ENCODE measurements at places on chromosomes 6 and 20.

DNA sequence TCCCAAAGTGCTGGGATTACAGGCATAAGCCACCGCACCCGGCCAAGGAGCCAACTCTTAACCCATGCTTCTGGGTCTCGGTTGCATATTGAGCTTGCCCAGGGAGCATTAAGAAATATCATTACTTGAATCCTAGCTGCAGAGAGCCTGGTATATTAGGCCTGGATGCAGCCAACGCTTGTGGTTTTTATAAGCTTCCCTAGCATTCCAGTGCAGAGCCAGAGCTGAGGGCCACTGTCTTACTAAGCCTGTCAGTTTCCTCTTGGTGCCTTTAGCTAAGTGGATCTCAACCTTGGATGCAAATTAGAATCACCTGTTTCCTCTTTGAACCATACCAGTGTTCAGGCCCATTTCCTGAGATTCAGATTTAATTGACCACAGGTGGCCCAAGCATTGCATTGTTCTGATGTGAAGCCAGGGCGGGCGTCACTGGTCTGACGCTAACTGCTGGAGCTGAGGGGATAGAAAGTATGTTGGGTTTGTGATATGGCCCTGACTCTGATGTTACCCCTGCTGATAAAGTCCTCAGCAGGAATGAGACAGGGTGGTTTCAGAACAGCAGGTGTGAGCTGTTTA, 76.3 kb downstream of the BTBD3 start:
- no peak for DNase-seq

DNA sequence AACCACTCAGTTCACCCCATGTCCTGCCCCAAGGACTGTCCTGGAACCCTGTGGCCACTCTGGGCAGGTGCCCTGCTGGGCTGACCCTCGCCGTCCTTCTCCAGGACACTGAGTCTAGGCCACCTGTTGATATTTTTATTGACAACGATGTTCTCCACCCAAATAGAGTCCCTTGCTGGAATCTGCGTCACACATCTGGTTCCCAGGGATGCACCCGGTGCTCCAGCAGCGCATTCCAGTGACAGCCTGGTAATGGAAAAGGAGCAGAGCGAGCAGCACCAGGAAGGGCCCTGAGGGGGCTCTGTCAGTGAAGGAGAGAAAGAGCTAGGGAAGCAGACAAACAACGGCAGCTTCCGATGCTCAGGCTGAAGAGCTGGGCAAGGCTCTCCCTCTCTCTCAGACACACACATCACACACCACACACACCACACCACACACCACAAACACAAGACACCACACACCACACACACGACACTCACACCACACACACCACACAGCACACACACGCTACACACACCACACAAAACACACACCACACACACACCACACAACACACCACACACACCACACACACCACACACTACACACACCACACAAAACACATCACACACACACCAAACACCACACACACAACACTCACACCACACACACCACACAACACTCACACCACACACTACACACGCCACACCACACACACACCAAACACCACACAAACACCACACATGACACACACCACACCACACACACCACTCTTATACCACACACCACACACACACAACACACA, 117.9 kb upstream of the THBS2 start:
- no peak for DNase-seq

GRCh38 chr20:5608442-5609161, 141.6 kb upstream of the SHLD1 start:
- no peak for DNase-seq

GRCh38 chr6:130783416-130784107, 43.6 kb upstream of the SMLR1 start:
- DNase-seq = no peak

- DNase-seq = no peak
Observed at GRCh38 chr20:49630396-49630951, 62.5 kb upstream of the PTGIS start.

Data from neural crest cell (in vitro differentiated cells).